ENCODE measurements at places on chromosomes 1 and 21.
A peak's percentile ranks its signal among the peaks of the same experiment; 100 is the strongest.

DNA sequence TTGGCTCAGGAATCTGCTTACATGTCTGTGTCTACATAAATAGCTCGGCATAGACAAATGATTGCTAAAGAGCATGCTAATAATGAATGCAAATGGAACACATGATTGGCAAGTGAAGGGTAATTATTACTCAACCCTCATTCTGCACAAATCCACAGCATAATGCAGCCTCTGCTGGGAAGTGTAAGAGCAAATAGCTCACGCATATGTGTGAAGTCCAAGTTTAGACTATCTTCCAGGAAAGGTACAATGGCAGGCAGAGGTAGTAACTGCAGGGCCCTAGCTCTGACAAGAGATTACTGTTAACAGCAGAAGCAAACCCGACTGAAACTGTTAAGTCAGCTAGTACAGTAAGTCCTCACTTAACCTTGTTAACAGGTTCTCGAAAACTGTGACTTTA lies 7.0 kb upstream of the IL6R start:
- no peak for DNase-seq

DNA sequence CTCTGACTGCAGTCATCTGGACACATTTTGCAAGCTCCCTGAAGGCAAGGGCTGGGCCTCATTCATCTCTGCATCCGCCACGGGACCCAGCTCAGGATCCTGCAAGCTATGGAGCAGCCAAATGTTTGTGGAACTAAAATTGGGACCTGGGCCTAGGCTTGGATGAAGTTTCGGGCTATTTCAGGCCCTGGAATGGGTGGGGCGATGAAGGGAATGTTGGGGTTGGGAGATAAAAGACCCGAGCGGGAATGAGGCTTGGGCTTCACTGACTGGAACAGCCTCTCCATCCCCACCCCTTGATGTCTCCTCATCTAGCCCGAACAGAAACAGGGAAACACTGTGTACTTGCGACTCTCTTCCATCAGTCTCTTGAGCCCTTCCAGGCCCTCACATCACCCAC lies 7.3 kb upstream of the AHCYL1 start:
- no peak for DNase-seq

- DNase-seq, result no peak
These were observed 806.2 kb downstream of the PLA2G4A start for GRCh38 chr1:187634940-187635339.

DNA sequence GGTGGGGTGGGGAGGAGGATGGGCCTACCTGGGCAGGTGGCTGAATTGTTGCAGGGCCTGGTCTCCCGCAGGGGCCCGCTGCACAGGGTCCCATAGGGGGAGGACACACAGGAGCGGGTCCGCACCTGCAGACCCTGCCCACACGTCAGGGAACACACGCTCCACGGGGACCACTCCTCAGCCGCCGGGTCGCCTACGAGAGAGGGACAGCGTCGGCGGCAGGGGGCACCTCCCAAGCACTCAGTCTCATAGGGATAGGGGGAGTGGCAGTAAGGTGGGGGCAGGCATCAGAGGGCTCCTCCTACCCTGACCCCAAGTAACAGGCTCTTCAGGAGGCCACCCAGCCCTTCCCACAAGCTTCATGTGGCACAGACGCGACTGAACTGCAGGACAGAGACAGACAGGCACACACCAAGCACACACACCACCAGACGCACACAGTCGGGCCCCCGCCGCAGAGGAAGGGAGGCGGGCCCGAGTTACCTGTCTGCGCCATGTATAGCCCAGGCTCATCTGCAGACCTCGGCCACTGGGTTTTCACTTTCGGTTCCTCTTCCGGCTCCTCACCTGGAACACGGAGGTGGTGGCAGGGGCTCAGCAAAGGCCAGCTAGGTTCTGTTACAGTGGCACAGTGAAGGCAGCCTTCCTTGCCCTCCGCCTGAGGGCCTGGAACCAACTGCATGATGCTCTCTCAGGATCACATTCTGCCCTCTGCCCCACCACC lies 19.8 kb downstream of the ADGRB2 start:
- DNase-seq, result peak; percentile 82

GRCh38 chr1:101130673-101131072 lies 105.1 kb upstream of the DPH5 start:
- no peak for DNase-seq

DNA sequence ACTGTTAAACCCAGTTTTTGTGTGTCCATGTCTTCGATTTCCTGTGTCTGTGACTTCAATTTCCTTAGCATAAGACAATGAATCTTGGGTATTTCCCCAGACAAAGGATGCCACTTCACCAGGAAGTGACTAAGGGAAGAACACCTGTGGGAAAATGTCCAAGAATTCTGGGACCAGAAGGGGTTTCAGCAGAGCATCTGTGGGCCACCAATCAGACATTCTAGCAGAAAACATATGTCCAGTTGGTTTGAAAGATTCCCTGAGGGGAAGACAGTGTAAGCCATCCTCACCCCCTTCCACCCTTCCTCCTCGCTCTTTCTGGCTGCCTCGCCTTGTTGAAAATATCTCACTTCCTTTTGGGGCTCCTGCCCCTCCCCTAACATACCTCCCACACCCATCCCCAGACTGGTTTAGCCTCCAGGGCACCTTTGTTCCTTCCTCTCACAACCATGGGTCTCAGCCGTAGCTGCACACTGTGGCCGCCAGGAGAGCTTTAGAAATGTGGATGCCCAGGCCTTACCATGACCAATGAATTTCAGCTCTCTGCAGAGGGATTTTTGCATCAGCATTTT lies 25.5 kb upstream of the IFNAR1 start:
- DNase-seq, result peak; percentile 37

DNA sequence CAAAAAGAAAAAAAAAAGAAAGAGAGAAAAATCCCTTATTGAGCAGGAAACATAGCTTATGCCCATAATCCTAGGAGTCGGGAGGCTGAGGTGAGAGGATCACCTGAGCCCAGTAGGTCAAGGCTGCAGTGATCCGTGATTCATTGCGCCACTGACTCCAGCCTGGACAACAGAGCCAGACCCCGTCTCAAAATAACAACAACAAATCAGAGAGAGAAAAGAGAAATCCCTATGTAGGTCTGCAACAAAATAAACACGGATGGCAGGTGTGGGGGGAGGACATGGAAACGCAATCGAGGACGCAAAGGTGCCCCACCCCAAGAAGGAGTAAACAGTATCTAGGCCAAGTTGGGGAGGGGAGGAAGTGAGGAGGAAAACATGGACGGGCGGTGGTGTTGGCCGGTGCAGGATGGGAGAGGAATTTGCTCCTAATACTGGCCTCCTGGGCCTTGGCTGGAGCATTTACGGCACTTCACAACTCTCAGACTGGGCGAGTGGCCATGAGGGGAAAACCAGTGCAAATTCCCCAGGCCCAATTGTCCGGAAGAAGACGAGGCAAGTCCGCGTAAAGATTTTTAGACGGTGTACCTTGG lies 609 bp upstream of the CHTOP start:
- DNase-seq, result no peak

DNA sequence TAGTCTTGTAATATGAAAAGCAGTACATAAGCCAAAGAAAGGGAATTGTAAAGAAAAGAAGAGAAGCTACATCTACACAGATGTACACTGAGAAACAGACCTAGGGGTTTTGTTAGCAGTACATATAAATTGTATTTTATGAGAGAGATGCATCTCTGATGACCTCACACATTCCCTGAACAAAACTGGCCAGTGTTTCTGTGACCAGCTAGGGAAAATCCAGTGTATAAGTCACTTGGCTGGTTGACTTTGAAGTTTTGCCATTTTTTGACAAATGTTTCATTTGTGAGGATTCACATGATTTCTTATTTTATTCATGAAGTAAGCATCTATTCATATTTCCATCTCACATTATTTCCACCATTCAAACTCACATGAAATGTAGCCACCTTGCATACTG lies 28.3 kb upstream of the DYNLT5 start:
- DNase-seq, result no peak

- no peak for DNase-seq
These were observed 51.2 kb upstream of the TNR start for GRCh38 chr1:175794586-175794985.

GRCh38 chr1:221316491-221317056 lies 425.3 kb downstream of the DUSP10 start:
- no peak for DNase-seq

- no peak for DNase-seq
These were observed 29.4 kb downstream of the SPATA17 start for GRCh38 chr1:217660353-217661062.

GRCh38 chr1:34427170-34427569 lies 250.5 kb downstream of the C1orf94 start:
- no peak for DNase-seq

Data from GM19239 (cell line).